ENCODE measurements at places on chromosomes 16 and 17.

DNA sequence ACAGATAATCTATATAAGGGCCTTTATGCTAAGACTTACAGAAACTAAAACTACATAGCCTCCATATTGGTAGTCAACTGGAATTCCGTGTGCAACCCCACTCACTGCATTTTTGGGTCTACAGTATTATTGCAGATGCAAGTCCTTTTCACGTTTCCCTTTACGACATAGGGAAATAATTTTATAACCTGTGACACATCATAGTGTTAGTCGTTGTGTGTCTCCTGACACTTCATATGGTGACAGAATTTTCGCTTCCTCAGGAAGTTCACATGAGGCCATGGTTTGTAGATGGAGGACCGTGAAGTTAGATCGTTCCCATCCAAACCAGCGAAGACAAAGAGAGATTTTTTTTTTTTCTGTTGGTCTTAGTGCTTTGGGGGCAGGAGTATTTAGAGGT lies 15.7 kb upstream of the MRC2 start:
- no peak for DNase-seq

DNA sequence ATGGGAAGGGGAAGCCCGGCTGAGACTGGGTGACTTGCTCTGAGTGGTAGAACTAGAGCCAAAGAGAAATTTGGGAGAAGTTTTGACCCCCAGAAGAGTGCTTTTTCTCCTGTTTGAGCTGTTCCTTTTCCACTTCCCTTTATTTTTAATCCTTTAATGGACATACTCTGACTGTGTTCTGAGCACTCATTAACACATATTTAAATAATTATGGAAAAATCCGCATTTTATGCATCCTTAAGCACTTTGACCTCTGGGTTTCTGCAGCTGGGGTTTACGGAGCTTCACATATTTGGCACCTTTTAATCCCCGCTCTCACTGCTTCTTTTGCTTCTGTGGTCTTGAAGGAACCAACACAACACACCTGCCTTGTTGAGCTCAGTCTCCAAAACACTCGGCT lies 114.7 kb downstream of the FOXL1 start:
- no peak for DNase-seq

- DNase-seq: peak; percentile 74
Observed at GRCh38 chr17:74354123-74354522, 7.5 kb downstream of the BTBD17 start.

GRCh38 chr16:74466872-74467271 lies 45.6 kb upstream of the CLEC18B start:
- DNase-seq: no peak

DNA sequence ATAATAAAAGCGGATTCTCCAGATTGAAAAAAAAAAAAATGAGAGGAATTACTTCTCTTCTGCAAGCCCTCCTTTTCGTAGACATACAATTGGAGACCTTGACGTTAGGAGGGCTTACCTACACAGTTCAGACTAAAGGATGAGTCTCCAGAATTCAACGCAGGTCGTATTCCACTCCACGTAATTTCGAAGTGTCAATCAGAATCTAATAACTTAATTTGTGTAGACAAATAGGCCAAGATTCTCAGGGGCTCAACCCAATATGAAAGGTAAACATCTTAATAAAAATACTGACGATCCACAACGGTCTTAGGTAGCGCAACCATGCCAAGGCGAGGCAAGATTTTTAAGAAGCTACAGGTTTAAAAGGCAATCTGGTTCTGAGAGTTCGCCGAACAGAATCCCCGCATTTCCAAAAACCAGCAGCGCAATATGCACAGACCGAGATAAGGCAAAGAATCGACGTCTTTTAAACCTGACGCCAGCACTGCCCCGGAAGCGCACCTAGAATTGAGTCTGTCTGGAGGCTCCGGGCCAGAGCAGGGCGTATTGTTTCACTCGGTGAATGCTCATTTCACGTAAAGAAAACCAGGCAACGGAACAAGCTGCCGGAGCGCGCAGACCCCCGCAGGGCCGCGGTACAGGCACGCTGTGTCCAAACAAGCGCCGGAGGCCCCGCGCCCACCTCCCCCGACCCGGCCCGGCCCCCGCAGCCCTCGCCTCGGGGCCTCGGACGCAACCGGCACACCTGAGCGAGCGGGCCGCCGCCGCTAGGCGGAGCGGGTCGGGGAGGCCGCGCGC lies 623 bp downstream of the MBTPS1 start:
- DNase-seq: peak; percentile 20

- peak; percentile 45 for DNase-seq
Observed at GRCh38 chr17:21282231-21282630, 2.3 kb upstream of the MAP2K3 start.

Data from SK-MEL-5 (cell line).